ENCODE measurements at places on chromosomes 5 and 9. TPM values are rescaled to one million over a fixed set of nuclear protein-coding genes. Genes with fewer than 3 reads are reported as not detected.

GRCh38 chr9:115794921-115795475 lies 358.6 kb upstream of the PAPPA start:
- no peaks in the 10 kb centered on the region for H3K27me3 ChIP-seq
- no peaks in the 10 kb centered on the region for H3K4me1 ChIP-seq
- no peak for DNase-seq
- no peaks in the 10 kb centered on the region for H3K36me3 ChIP-seq
- no peak overlapping the region for H3K4me3 ChIP-seq
- H3K27ac ChIP-seq: no peak overlapping the region

TAF1L gene
- total RNA-seq: not detected

DNA sequence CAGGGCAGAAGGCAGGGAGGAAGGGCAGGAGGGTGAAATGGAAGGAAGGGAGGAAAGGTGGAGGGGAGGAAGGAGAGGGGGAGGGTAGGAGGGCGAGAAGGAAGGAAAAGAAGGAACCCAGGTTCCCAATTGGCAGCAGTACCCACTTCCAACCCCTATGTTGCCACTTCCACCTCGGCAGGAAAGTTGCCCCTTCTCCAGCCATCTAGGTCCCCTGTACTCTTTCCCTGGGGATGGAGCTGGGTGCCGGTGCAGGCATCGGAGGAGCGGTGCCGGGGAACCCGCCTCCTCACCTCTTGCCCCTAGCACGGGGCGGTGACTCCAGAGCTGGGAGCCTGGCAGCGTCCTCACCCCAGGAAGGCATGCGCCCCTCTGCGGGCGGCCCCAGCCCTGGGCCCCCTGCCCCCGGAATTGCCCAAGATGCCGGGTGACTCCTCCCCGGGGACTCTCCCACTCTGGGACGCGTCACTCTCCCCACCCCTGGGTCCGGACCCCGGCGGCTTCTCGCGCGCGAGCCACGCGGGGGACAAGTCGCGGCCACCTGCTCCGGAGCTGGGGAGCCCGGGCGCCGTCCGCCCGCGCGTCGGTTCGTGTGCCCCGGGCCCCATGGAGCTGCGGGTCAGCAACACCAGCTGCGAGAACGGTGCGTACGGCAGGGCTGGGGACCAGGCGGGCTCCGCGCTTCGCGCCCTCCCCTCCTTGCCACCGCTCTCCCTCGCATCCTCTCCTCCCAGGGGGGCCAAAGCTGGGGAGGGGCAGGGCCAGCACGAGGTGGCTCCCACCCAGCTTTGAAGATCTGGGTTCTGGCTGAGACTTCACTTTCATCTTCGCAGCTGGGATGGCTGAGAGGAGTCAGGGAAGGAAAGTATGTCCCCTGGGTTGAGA lies at the start of gene NIPAL4:
Gene NIPAL4, plus strand, starts transcription at position 499 of the 885 bp plus-strand sequence. Its CDS starts 108 bp downstream, at position 607.
- no peak for DNase-seq
- H3K27ac ChIP-seq: no peak within 1 kb of the TSS
- peaks cover 12% of the 10 kb centered on the region for H3K27me3 ChIP-seq
- H3K36me3 ChIP-seq: no peaks in the 10 kb centered on the region

FAT2 gene
- not detected for total RNA-seq

GRCh38 chr9:78543353-78543752 lies 246.4 kb downstream of the PSAT1 start:
- DNase-seq: no peak
- no peaks in the 10 kb centered on the region for H3K36me3 ChIP-seq
- no peak overlapping the region for H3K27ac ChIP-seq
- no peaks in the 10 kb centered on the region for H3K27me3 ChIP-seq
- H3K4me1 ChIP-seq: no peaks in the 10 kb centered on the region

FAM153A gene
- 5.8 TPM for total RNA-seq

GRCh38 chr5:15601274-15601673 lies 101.3 kb downstream of the FBXL7 start:
- no peaks in the 10 kb centered on the region for H3K4me1 ChIP-seq
- no peak for DNase-seq
- H3K27me3 ChIP-seq: no peaks in the 10 kb centered on the region
- H3K36me3 ChIP-seq: no peaks in the 10 kb centered on the region
- H3K4me3 ChIP-seq: no peak overlapping the region

DNA sequence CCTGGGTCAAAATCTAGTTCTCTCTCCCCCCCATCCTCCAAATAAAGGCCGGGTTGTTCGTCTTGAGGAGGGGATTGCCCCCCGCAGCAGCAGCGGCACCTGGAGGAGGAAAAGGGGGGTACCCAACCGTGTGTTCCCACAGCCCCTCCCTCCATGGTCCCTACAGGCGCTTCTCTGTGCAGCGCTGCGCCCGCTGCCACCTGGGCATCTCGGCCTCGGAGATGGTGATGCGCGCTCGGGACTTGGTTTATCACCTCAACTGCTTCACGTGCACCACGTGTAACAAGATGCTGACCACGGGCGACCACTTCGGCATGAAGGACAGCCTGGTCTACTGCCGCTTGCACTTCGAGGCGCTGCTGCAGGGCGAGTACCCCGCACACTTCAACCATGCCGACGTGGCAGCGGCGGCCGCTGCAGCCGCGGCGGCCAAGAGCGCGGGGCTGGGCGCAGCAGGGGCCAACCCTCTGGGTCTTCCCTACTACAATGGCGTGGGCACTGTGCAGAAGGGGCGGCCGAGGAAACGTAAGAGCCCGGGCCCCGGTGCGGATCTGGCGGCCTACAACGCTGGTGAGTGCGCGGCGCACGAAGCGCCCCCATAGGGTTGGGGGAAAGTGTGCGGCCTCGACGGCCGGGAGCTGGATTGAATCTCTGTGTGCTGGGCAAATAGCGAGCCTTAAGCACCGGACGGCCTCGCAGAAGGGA lies 3.5 kb downstream of the LHX2 start:
- no peak for DNase-seq
- no peaks in the 10 kb centered on the region for H3K36me3 ChIP-seq
- peaks cover 19% of the 10 kb centered on the region for H3K4me1 ChIP-seq
- H3K27ac ChIP-seq: no peak overlapping the region
- H3K4me3 ChIP-seq: no peak overlapping the region

- H3K4me1 ChIP-seq: no peaks in the 10 kb centered on the region
- no peaks in the 10 kb centered on the region for H3K36me3 ChIP-seq
- H3K4me3 ChIP-seq: no peak overlapping the region
- H3K27ac ChIP-seq: no peak overlapping the region
- no peak for DNase-seq
Measured at GRCh38 chr5:59079622-59080620, 497.0 kb downstream of the RAB3C start.

SHC3 gene
- total RNA-seq: not detected

- no peaks in the 10 kb centered on the region for H3K27me3 ChIP-seq
- H3K4me1 ChIP-seq: no peaks in the 10 kb centered on the region
- no peaks in the 10 kb centered on the region for H3K36me3 ChIP-seq
Measured at GRCh38 chr5:82707741-82708140, 369.5 kb downstream of the TMEM167A start.

GRCh38 chr9:79610791-79611614 lies 39.2 kb downstream of the TLE4 start:
- no peak overlapping the region for H3K27ac ChIP-seq
- H3K36me3 ChIP-seq: no peaks in the 10 kb centered on the region
- H3K4me3 ChIP-seq: no peak overlapping the region
- H3K27me3 ChIP-seq: no peaks in the 10 kb centered on the region
- peaks cover 6% of the 10 kb centered on the region for H3K4me1 ChIP-seq
- DNase-seq: no peak

- peaks cover 1% of the 10 kb centered on the region for H3K4me1 ChIP-seq
- DNase-seq: no peak
- no peaks in the 10 kb centered on the region for H3K27me3 ChIP-seq
- H3K27ac ChIP-seq: no peak overlapping the region
- no peak overlapping the region for H3K4me3 ChIP-seq
- no peaks in the 10 kb centered on the region for H3K36me3 ChIP-seq
Measured at GRCh38 chr9:34370335-34370969, 6.2 kb downstream of the MYORG start.

DNA sequence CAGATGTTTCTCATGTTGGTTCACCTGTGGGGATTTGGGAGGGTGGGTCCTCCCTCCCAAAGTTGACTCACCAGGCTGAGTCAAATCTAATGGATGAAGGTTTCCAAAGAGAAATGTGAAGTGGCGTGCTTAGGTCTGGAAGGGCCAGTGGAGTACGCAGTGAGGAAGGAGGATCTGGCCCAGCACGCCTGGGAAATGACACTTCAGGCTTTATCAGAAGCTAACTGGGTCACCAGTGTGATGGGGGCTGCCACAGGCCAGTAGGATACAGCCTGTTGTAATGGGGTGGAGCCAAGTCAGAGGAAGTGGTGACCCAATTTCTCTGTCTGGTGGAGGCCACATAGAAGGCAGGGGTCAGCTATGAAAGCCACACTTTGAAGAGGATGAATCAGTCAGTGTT lies 18.0 kb downstream of the POLR1E start:
- H3K4me1 ChIP-seq: no peaks in the 10 kb centered on the region
- no peak for DNase-seq
- H3K27ac ChIP-seq: peak overlapping the region; percentile 1
- peaks cover 21% of the 10 kb centered on the region for H3K36me3 ChIP-seq
- no peak overlapping the region for H3K4me3 ChIP-seq

GRCh38 chr5:34450338-34450737 lies 205.8 kb upstream of the RAI14 start:
- no peaks in the 10 kb centered on the region for H3K27me3 ChIP-seq
- no peaks in the 10 kb centered on the region for H3K36me3 ChIP-seq
- no peak overlapping the region for H3K27ac ChIP-seq
- DNase-seq: no peak
- H3K4me1 ChIP-seq: no peaks in the 10 kb centered on the region
- H3K4me3 ChIP-seq: no peak overlapping the region

DNA sequence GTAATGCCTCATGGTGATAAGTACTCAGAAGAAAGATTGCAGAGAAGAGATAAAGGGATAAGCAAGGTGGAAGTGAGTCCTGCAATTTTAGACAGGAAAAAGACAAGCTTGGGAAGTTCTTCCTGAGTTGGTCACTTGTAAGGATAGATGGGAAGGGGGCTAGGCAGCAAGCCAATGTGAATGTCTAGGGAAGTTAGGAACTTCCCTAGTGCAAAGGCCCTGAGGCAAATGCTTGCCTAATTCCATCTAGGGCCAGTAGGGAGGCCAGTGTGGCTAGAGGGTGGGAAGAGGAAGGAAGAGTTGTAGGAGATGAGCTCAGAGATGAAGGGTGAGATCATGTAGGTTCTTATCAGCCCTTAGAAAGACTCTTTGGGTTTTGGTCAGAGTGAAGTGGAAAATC lies 206.6 kb downstream of the MAT2B start:
- H3K27me3 ChIP-seq: no peaks in the 10 kb centered on the region
- DNase-seq: no peak
- no peak overlapping the region for H3K4me3 ChIP-seq
- H3K36me3 ChIP-seq: no peaks in the 10 kb centered on the region

DNA sequence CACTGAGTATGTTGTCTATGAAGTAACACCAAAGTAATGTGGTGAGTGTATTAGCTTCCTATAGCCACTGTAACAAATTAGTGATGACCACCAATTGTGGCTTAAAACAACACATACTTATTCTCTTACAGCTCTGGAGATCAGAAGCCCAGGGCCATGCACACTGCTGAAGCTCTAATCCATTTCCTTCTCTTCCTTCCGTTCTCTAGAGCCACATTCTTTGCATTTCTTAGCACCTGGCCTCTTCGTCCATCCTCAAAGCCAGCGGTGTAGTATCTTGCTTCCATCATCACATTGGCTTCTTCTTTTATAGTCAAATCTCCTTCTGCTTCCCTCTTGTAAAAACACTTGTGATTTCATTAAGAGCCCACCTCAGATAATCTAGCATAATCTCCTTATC lies 230.3 kb upstream of the RFX3 start:
- no peaks in the 10 kb centered on the region for H3K36me3 ChIP-seq
- H3K4me3 ChIP-seq: no peak overlapping the region
- H3K27ac ChIP-seq: no peak overlapping the region
- no peaks in the 10 kb centered on the region for H3K4me1 ChIP-seq

All from CD8-positive, alpha-beta memory T cell (primary cell).